ENCODE measurements at places on chromosomes 2 and 18.

DNA sequence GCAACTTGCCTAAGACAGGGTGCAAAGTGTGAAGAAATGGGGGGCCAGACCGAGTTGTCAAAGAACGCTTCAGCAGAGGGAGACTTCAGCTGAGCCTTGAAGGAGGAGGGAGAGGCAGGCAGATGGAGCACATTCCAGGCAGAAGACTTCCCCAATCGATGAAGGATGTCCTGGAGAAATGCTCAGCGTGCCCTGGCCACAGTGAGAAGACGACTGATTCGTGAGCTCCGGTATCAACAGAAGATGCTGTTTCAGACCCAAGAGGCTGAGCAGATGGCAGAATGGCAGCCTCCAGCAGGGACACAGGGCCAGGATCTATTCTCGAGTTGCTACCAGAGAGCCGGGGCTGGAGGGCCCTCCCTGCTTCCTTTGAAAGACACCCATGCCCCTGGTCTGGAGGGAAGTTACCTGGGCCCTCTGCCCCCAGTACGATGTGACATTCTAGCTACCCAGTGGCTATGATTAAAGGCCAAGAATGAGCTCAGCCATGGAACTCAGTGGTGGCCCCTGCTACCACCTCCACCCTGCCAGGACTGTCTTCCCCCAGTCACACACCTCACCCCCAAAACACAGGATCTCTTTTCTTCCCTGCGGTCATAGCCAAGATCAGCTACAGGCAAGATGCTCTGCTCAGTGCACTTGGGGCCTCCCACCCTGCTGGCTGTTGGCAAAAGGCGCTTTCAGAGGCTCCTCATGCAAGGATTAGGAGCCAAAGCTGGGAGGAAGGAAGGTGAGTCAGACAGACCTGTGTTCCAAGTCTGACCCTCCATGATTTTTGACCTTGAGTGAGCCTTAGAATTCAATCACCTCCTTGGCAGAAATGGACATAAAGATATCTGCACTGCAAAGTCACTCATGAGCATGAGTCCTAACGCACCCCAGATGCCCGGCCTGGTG lies 84.3 kb downstream of the TFCP2L1 start:
- DNase-seq: peak; percentile 55

- DNase-seq: no peak
Measured at GRCh38 chr2:18047896-18048657, 169.6 kb downstream of the KCNS3 start.

- DNase-seq: peak; percentile 18
Measured at GRCh38 chr2:20660506-20661420, 6.2 kb upstream of the GDF7 start.

- DNase-seq: no peak
Measured at GRCh38 chr2:162478721-162479129, 134.8 kb downstream of the GCA start.
